MG63 (cell line): ENCODE measurements at places on chromosomes 4 and X.

DNA sequence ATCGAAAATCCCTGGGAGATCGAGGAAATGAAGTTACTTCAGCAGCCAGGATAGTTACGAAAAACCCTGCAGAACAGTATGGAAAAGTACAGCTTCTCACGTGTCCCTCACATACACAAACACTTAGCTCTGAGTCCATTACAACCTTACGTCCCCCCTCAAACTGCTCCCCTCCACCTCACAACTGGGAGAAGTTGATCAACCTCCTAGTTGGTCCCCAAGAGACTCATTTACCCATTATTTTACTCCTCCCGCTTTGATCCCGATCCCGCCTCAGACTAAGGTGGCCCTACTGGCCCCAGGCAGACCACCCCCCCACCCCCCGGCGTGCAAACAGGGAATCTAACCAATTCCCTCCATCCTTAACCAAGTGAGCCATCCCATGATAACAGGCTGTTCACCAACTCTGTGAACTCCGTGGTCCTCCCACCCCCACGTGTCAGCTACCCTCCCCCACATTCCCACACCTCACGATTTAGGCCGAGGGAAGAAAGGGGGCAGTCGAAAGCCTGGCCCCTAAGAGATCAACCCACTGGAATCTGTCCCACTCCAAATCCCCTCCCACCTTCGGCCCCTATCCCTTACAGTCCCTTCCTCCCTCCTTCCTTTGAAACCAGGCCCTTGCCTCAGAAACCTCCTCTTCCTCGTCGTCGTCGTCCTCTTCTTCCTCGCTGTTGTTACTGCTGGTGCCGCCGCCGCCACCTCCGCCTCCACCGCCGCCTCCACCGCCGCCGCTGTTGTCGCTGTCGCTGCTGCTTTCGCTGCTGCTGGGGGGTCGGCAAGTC lies 755 bp downstream of the ANKRD17 start:
- DNase-seq, result peak; percentile 47

GRCh38 chr4:68375667-68376559 lies 26.0 kb upstream of the YTHDC1 start:
- peak; percentile 21 for DNase-seq

- no peak for DNase-seq
Measured at GRCh38 chr4:139207873-139208403, 30.9 kb upstream of the ELF2 start.

DNA sequence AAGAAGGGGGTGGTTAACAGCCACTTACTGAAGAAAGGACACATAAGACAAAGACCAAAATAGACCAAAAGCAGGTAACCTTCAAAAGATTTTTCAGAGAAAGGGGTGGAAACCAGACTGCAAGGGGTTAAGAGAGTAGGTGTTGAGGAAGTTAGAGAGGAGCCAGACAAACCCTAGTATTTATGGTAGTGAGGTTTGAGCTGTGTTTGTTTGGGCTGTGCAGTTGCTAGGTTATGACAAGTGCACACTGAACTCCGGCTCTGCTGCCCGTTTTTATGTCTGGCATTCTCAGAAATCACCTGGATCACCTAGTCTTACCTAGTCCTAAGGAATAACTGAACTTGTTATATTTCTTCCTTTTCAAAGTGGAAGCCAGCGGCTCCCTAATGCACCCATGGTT lies 22.9 kb upstream of the G3BP2 start:
- no peak for DNase-seq

GRCh38 chr4:107978716-107979451 lies 10.8 kb upstream of the HADH start:
- no peak for DNase-seq
